ENCODE measurements at places on chromosomes 11 and 22.

- DNase-seq = no peak
Observed at GRCh38 chr11:21838427-21838826, 354.5 kb upstream of the ANO5 start.

DNA sequence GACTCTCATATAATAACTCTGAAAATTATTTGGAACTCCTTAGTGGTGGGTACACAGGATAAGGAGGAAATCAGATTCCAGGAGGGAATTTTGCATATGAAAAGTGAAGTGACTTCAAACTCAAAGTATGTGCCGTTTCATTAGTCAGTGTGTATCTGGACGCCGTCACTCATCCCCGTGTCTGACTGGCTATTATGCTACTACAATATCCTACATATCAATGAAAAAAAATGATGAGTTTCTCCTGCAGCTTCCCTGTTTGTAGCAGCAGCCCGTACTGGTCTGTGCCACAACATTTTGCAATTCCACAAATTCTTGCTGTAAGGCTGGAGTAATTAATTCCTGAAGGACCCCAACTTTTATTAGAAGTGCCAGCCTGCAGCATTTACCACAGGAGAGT lies 16.5 kb downstream of the WT1 start:
- DNase-seq = no peak

GRCh38 chr11:75184757-75185425 lies 34.0 kb downstream of the SLCO2B1 start:
- no peak for DNase-seq

DNA sequence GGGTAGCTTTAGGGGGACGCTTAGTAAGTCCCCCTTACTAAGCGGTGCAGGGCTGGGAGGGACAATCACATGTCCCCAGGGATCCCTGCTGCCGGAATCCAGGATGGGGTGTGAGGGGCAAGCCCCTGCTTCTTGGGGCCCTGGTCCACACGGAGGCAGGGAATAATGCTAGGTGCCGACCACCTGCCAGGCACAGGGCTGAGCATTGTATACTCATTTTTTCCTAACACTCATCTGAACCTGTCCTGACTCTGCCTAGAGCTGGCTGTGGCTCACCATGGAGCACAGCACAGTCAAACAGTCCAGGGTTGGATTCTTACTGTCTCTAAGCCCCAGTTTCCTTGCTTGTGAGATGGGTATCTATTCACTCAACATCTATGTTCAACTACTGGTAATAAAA lies 1.4 kb upstream of the LTBP3 start:
- no peak for DNase-seq

- DNase-seq = no peak
Observed at GRCh38 chr22:33272180-33272579, 214.0 kb upstream of the SYN3 start.

GRCh38 chr11:36775130-36775529 lies 177.1 kb upstream of the RAG2 start:
- DNase-seq = no peak

- DNase-seq = peak; percentile 5
Observed at GRCh38 chr11:44464741-44465140, 100.7 kb upstream of the CD82 start.

- DNase-seq = peak; percentile 72
Observed at GRCh38 chr11:113532697-113533424, 57.7 kb upstream of the DRD2 start.

GRCh38 chr11:116689413-116690127 lies 83.2 kb downstream of the BUD13 start:
- no peak for DNase-seq

DNA sequence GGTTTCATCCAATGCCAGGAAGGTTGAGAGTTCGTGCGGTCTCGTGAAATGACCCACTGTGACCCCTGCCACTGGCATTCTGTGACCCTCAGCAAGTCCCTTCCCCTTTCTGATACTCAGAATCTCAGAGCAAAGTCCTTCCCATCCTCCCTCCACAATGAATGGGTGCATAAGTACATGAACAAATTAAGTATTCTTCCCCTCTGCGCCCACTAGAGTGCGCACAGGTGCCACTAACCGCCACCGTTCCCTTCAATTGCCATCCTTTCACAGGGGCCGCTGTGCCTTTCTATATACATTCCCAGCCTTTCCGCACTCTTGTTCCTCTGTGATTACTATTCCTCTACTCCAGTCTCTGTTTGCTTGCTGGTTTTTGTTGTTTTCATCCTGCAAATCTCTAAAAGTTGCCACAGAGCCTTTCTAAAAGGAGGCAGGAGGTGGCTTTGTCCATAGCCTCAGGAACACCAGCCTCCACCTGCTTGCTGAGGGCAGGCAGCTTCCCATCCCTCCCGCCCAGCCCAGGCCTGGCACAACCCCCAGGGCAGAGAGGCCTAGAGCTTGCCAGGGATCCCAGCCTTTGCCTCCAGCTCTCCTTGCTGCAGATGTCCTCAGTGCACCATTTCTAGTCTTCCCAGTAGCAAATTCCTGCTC lies 6.7 kb upstream of the AP1B1 start:
- DNase-seq = peak; percentile 73
